Stimulated activated CD4-positive, alpha-beta T cell treated with anti-CD3 and anti-CD28 coated beads, Interleukin-1b, Interleukin-23, amount 100 ng/mL, for 1 hour (primary cell): ENCODE measurements at places on chromosomes 4 and X.

- no peak for DNase-seq
These were observed 200.4 kb downstream of the DACH2 start for GRCh38 chrX:86348669-86349068.

DNA sequence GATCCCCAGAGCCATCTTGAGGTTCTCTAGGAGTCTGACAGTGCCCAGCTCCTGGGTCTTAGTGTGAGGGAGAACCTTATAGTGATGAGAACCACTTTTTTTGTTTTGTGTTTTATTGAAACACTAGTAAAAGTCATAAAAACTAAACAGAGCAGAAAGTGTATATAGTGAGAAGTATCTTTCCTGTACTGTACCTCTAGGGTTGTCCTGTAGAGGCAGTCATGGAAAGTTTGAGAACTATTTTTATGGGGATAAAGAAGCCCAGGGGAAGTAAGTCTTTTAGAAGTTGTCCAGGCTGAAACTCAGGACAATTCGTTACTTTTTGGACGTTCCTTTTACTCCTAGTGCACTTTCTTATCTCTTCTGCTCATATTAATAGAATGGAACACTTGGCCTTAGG lies 40.9 kb downstream of the ADH5 start:
- no peak for DNase-seq

GRCh38 chrX:585115-585808 lies 45.3 kb upstream of the SHOX start:
- DNase-seq, result no peak

GRCh38 chrX:150478496-150479492 lies 89.6 kb upstream of the MTM1 start:
- DNase-seq, result no peak
